Epithelial cell of alveolus of lung (primary cell): ENCODE measurements at places on chromosomes 5 and 9. TPM values are rescaled to one million over a fixed set of nuclear protein-coding genes. Genes with fewer than 3 reads are reported as not detected.

TRMO gene
- 9.7 and 16.0 TPM in 2 replicates for total RNA-seq

UBQLN1 gene
- 78.6 and 91.1 TPM in 2 replicates for total RNA-seq

ST6GALNAC6 gene
- 66.2 and 92.5 TPM in 2 replicates for total RNA-seq

FBP1 gene
- not detected in 2 replicates for total RNA-seq

BHMT2 gene
- total RNA-seq = 1.2 and 3.2 TPM in 2 replicates

BARHL1 gene
- total RNA-seq = not detected in 2 replicates

ST8SIA4 gene
- 3.1 and 4.1 TPM in 2 replicates for total RNA-seq

OR13F1 gene
- not detected in 2 replicates for total RNA-seq

KIF12 gene
- total RNA-seq = under 0.01 TPM in 1 of 2 replicates, not detected in the other

PCDHB13 gene
- 0.26 and 1.0 TPM in 2 replicates for total RNA-seq

IL4 gene
- not detected in 2 replicates for total RNA-seq

GPRIN1 gene
- total RNA-seq = 4.5 and 12.0 TPM in 2 replicates

FCN2 gene
- not detected in 2 replicates for total RNA-seq

DBH gene
- total RNA-seq = not detected in 2 replicates

SOHLH1 gene
- not detected in 2 replicates for total RNA-seq

PCDHA12 gene
- under 0.01 TPM in 1 of 2 replicates, not detected in the other for total RNA-seq

GRIA1 gene
- 0.40 and 0.65 TPM in 2 replicates for total RNA-seq

EIF4E1B gene
- total RNA-seq = not detected in 2 replicates

ADRA1B gene
- total RNA-seq = 1.1 and 2.2 TPM in 2 replicates

MLLT3 gene
- total RNA-seq = 13.3 and 29.1 TPM in 2 replicates

SLC1A1 gene
- 0.96 and 8.9 TPM in 2 replicates for total RNA-seq

NPR2 gene
- 19.0 and 27.6 TPM in 2 replicates for total RNA-seq

PCDHGB2 gene
- total RNA-seq = 0.39 and 3.0 TPM in 2 replicates

PCA3 gene
- total RNA-seq = not detected in 2 replicates

SLC45A2 gene
- total RNA-seq = not detected in 2 replicates

ORM1 gene
- total RNA-seq = 0.24 TPM in 1 of 2 replicates, not detected in the other

PDLIM4 gene
- total RNA-seq = 51.2 and 141 TPM in 2 replicates

TMEM174 gene
- total RNA-seq = not detected in 2 replicates

OR2Y1 gene
- total RNA-seq = not detected in 2 replicates

HMCN2 gene
- not detected in 2 replicates for total RNA-seq

BAAT gene
- total RNA-seq = 0.13 and 0.56 TPM in 2 replicates
